ENCODE measurements at places on chromosomes 2 and 18.

- DNase-seq = no peak
Observed at GRCh38 chr2:178834086-178834485, 26.9 kb upstream of the TTN start.

- peak; percentile 3 for DNase-seq
Observed at GRCh38 chr2:207288628-207289027, 122.9 kb upstream of the KLF7 start.

GRCh38 chr18:47944972-47945852 is 14.8 kb upstream of the SMAD2 start:
- DNase-seq = no peak

- DNase-seq = no peak
Observed at GRCh38 chr2:217784996-217785543, 217.7 kb downstream of the TNS1 start.

- no peak for DNase-seq
Observed at GRCh38 chr2:213087040-213087439, 64.4 kb downstream of the IKZF2 start.

GRCh38 chr2:130797493-130798435 is 39.0 kb upstream of the ARHGEF4 start:
- DNase-seq = no peak

- DNase-seq = no peak
Observed at GRCh38 chr2:237131749-237132533, 46.3 kb downstream of the COPS8 start.

DNA sequence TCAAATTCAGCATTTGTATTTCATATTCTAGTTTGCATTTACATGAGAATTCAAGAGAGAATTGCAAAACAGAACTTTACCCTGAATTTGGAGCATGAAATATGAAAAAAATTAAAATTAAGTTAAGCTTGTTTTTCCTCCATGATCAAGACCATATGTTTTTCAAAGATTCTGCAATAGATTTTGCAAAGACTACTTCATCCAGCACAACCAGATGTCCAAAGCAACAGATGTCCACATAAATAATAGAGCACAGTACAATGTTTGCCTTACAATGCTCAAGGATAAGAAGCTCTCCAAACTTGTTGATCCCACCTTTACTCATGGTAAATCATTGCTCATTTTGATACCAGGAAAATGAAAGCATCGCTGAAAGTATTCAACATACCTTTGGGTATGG is 25.6 kb downstream of the FAP start:
- no peak for DNase-seq

DNA sequence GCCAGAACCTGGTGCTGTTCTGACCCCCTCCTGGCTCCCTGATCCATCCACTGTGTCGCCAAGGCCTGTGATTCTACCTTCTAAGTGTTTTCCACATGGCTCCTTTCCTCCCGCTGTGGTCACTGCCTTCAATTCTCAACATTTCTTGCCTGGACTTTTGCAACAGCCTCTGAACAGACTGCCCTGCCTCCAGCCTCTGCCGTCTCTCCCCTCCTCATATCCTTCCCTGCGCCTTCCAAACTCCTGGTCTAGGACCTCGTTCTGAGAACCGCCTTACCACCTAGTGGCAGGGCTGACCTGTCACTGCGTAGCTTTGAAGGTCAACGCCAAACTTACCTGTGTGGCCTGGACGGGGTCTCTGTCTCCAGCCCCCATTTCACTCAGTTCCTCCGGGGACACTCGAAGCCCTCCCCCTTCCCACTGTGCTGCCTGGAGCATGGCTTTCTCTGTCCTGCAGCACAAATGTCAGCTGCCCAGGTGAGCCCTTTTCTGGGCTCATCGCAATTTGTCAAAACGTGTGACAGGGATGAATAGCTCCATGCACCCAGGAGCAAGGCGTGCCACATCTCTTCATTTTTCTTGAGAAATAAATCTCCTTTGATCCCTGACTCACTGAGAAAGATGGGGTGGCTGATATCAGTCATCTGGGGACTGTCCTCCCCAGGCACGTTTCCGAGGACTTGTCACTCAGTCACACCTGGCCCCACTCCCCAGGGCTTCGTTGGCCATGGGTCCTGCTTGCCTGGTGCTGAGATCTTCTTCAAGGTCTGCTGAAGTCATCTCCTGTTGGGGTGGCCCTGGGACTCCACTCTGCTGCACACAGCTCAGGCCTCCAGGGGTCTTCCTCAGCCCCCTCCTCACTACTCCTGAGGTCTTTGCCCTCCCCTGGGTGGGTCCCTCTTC is 46.7 kb downstream of the LDLRAD4 start:
- DNase-seq = no peak

GRCh38 chr2:201908901-201909300 is 102.6 kb downstream of the CDK15 start:
- no peak for DNase-seq

Measured in NCI-H2081 treated with DMSO at 0.1 percent for 48 hours (cell line).